ENCODE measurements at places on chromosomes 13 and 19.

DNA sequence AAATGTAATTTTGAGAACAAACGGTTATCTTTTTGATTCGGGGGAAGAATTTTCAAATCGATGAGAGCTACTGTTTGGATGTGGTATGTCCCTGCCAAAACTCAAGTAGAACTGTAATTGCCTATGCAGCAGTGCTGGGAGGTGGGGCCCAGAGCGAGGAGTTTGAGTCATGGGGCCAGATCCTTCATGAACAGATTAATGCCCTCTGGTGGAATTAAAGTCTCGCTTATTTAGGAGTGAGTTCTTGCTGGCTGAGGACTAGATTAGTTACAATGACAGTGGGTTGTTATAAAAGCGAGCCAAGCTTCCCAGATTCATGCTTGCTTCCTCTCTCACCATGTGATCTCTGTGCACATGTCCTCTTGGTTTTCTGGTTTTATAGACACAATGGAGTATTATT lies 11.8 kb upstream of the PRR20A start:
- no peak for DNase-seq

DNA sequence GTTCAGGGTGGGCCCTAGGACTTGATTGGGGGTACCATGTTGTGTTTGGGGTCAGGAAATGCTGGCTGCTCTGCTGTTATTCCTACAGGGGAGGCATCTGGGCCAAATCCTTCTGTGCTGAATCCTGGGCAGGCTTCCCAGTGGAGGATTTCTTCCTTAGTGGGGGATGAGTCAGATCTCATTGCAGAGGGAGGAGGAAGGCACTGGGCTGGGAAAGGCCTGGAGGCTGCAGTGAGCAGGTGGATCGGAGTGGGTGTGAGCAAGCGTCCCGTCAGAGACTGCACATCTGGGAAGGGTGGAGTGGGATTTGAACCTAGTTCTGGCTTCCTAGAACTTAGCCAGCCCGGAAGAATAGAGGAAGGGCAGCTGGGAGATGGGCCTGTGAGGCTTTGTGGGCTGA lies 11.5 kb downstream of the CCDC124 start:
- no peak for DNase-seq

- no peak for DNase-seq
Observed at GRCh38 chr13:72689181-72689696, 38.2 kb downstream of the MZT1 start.

GRCh38 chr13:47256618-47257017 lies 359.8 kb upstream of the HTR2A start:
- no peak for DNase-seq

DNA sequence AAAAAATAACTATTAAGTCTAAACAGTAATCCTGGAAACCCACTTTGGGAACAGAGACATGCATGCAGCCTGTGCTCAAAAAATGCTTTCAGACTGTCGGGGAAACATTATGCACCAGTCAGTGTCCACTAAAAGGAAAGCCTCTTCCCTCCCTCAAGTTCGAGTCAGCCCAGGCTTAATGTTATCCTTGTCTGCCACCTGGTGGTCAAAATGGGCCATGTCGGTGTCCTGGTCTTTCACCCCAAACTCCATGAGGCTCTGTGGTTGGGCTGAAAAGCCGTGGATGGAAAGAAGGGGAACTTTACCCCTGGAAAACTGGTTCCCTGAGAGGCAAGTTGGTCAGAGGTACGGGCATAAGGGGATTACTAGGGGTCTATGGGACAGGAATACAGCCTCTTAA lies 88.4 kb upstream of the ZNF492 start:
- DNase-seq = peak; percentile 14

- DNase-seq = no peak
Observed at GRCh38 chr19:14843169-14843568, 5.6 kb downstream of the OR7A10 start.

DNA sequence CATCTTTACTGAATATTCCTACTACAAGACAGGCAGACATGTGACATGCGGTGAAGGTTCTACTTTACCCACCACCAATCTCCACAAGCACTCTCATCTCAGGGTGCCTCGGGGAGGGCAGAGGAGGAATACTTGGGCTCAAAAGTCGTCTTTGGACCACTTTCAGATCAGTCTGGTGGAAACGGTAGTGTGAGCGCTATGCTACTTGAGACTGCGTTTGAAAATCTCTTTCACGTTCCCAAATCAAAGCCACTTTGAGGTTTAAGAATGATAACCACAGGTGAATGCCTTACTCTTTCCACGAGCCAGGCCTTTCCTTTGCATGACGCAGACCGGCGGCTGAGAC lies 1.5 kb upstream of the SOX1 start:
- no peak for DNase-seq

DNA sequence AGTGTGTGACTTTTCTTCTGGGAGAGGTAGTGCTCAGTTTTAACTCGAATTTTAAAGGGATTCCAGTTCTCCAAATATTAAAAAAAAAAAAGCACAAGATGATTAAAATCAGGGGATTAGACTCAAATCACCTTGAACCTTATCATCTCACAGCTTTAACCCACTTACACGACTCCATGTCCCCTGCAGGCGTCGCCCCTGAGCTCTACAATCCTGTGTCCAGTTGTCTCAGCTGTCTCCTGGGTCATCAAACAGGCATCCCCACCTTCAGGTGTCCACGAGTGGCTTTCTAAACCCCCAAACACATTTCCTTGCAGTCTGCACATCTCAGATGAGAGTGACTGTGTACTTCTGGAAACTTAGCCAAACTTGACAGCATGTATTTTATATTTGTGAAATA lies 14.1 kb downstream of the ZNF808 start:
- no peak for DNase-seq

DNA sequence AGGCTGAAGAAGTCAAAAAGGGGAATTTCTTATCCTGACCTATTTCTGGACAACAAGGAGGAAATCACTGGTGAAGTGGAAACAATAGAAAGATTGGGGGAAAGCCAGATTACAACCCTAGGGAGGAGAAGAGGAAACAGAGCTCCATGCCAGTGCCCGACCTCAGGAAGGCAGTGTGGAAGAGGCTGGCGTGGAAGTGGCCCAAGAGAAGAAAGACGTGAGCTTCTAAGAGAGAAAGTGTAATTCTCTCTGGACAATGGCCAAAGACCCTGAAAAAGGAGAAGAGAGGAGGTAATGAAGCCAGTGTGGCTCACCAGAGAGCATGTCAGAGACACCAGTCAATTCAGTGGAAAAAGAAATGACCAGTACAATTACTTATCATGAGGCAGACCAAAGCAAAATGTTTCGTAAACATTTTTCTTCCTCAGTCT lies 52.6 kb upstream of the URAD start:
- DNase-seq = no peak

DNA sequence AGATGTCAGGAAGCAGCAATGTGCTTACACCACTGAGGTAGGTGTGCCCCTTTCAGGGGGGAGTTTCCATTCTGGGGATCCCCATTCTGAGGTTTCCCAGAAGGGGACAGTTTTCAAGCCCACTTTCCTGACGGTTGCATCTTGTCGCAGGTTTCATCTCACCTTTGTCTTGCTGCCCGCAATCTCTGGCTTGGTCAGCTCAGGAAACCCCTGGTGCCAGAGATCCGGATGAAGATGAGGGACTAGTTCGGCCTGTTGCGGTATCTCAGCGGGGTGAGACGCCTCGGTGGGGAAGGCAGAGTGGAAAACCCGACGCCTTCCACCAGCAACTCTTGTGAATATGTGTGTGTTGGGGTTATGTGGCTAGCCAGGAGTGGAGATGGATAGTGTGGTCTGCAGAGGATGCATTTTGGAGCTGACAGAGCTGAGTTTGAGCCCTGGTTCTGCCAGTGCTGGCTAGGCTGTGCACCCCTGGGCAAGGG lies 13.1 kb downstream of the TNFSF9 start:
- no peak for DNase-seq

GRCh38 chr13:39273953-39274738 lies 235.9 kb downstream of the NHLRC3 start:
- DNase-seq = no peak

- DNase-seq = no peak
Observed at GRCh38 chr19:43597876-43598275, 1.5 kb downstream of the ZNF576 start.
